Activated T-helper 2 cell treated with anti-CD3 and anti-CD28 coated beads, Interferon-gamma antibody, Interleukin-2, Interleukin-4, amounts not matched to agents 10 μg/mL and 5 μg/mL and 100 μg/mL, durations not matched to agents 14 hours and 24 hours and 36 hours (primary cell): ENCODE measurements at places on chromosomes 12 and 14. TPM values are rescaled to one million over a fixed set of nuclear protein-coding genes. Genes with fewer than 3 reads are reported as not detected.

The BBOF1 gene
- 0.23 and 0.82 TPM in 2 replicates for total RNA-seq

The MTA1 gene
- 170 and 172 TPM in 2 replicates for total RNA-seq

The LRFN5 gene
- total RNA-seq = not detected in 2 replicates

The ERP27 gene
- 3.2 and 4.7 TPM in 2 replicates for total RNA-seq

The ATP23 gene
- total RNA-seq = 10.8 and 12.7 TPM in 2 replicates

The WNT1 gene
- 0.60 and 0.66 TPM in 2 replicates for total RNA-seq

DNA sequence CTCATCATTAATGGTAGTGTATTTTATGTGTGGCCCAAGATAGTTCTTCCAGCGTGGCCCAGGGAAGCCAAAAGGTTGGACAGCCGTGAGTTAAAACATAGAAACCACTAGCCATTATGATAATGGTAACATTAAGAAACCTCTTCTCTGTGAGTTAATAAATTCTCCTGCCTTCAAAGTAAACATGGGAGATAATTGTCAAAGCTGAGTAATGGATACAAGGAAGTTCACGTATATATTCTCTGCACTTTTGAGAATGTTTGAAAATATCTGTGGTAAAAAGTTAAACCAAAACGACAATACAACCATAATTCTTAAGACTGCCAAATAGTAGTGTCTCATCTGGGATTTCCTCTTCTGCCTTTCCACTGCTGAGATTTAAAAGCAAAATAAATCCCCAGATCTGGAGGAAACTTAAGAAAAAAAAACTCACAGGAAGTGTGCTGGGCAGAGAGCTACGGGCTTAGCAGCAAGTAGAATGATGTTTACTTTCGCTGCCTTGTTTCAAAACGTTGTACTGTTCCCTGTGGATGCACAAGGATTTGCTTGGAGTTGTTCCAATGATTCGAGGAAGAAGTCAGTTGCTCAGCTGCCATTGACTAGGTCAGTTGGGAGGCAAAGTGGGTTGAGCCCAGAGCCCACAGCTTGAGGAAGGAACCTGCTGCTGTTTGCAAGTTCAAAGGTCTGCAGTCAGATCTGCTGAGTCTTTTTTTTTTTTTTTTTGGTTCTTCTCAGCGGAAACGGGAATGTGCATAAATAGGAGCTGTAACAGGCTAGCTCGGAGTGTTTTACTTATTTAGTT lies 1.7 kb downstream of the TPCN1 start:
- H3K36me3 ChIP-seq = peaks cover 7% of the 10 kb centered on the region
- no peaks in the 10 kb centered on the region for H3K27me3 ChIP-seq
- peak overlapping the region; percentile 85 for H3K27ac ChIP-seq
- DNase-seq = no peak
- H3K4me1 ChIP-seq = peaks cover 23% of the 10 kb centered on the region

- H3K27ac ChIP-seq = peak overlapping the region; percentile 84
- peaks cover 84% of the 10 kb centered on the region for H3K4me1 ChIP-seq
- H3K4me3 ChIP-seq = peak overlapping the region; percentile 84
- peaks cover 60% of the 10 kb centered on the region for H3K36me3 ChIP-seq
Measured at GRCh38 chr14:91243074-91243471, 1.4 kb downstream of the GPR68 start.

DNA sequence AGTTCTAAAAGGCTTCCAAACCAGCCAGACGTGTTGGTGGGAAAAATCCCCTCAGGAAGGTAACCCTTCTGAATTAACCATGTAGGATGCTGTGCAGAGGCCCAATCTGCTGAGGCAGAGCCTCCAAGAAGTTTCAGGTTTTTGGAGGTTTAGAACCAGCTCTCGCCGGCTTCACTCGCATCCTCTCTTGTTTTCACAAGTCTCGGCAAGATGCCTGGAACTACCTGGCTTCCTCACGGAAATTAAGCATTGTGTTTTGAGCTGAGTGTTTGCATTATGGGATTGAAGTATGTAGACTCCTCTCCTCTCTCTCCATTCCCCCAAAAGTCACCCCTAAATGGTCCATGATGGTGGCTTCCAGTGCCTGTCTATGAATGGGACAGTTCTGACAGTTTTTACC lies 20.6 kb downstream of the LTBP2 start:
- H3K27ac ChIP-seq = no peak overlapping the region

GRCh38 chr12:70399311-70399710 lies 33.2 kb downstream of the KCNMB4 start:
- H3K4me1 ChIP-seq = no peaks in the 10 kb centered on the region
- no peak overlapping the region for H3K27ac ChIP-seq
- no peak overlapping the region for H3K4me3 ChIP-seq

- H3K36me3 ChIP-seq = no peaks in the 10 kb centered on the region
- peaks cover 4% of the 10 kb centered on the region for H3K4me1 ChIP-seq
- H3K4me3 ChIP-seq = no peak overlapping the region
- no peak for DNase-seq
Measured at GRCh38 chr12:19620222-19620621, 180.9 kb downstream of the AEBP2 start.

GRCh38 chr14:88017535-88017934 lies 12.6 kb downstream of the GPR65 start:
- H3K27me3 ChIP-seq = no peaks in the 10 kb centered on the region
- H3K27ac ChIP-seq = no peak overlapping the region
- peaks cover 50% of the 10 kb centered on the region for H3K4me1 ChIP-seq
- DNase-seq = no peak
- no peak overlapping the region for H3K4me3 ChIP-seq

GRCh38 chr14:38056270-38056669 lies 151.4 kb upstream of the SSTR1 start:
- no peak overlapping the region for H3K27ac ChIP-seq
- H3K27me3 ChIP-seq = no peaks in the 10 kb centered on the region
- DNase-seq = no peak
- H3K36me3 ChIP-seq = no peaks in the 10 kb centered on the region
- no peak overlapping the region for H3K4me3 ChIP-seq

- peaks cover 31% of the 10 kb centered on the region for H3K36me3 ChIP-seq
- peaks cover 11% of the 10 kb centered on the region for H3K4me1 ChIP-seq
- H3K4me3 ChIP-seq = no peak overlapping the region
Measured at GRCh38 chr14:60968671-60969070, 12.2 kb downstream of the TRMT5 start.

- H3K4me3 ChIP-seq = no peak overlapping the region
- H3K27ac ChIP-seq = no peak overlapping the region
- no peaks in the 10 kb centered on the region for H3K36me3 ChIP-seq
- DNase-seq = no peak
- no peaks in the 10 kb centered on the region for H3K4me1 ChIP-seq
Measured at GRCh38 chr14:59631237-59631636, 54.6 kb upstream of the CCDC175 start.

DNA sequence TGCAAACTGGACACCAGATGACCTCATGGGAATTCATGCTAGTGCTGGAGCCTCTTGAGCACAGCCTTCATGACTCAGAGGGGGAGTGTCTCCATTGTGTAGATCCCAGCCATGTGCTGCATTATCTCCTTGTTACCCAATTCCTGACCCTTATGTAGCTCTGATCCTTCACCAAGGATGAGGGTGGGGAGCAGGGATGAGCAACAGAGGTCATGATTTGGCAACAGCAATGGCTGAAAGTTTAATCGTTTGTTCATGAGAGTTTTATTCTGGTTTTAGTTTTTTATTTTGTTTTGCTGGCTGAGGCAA lies 9.5 kb upstream of the BDKRB1 start:
- no peak overlapping the region for H3K27ac ChIP-seq
- no peaks in the 10 kb centered on the region for H3K27me3 ChIP-seq
- no peaks in the 10 kb centered on the region for H3K36me3 ChIP-seq
- H3K4me1 ChIP-seq = no peaks in the 10 kb centered on the region
- no peak overlapping the region for H3K4me3 ChIP-seq

- no peak overlapping the region for H3K4me3 ChIP-seq
- H3K27ac ChIP-seq = no peak overlapping the region
- peaks cover 12% of the 10 kb centered on the region for H3K27me3 ChIP-seq
- peaks cover 10% of the 10 kb centered on the region for H3K4me1 ChIP-seq
Measured at GRCh38 chr12:26861690-26862089, 28.7 kb upstream of the ITPR2 start.

- H3K27me3 ChIP-seq = peaks cover 3% of the 10 kb centered on the region
- H3K36me3 ChIP-seq = no peaks in the 10 kb centered on the region
- no peak overlapping the region for H3K27ac ChIP-seq
- no peaks in the 10 kb centered on the region for H3K4me1 ChIP-seq
- no peak overlapping the region for H3K4me3 ChIP-seq
Measured at GRCh38 chr12:64998371-64999147, 122.5 kb downstream of the WIF1 start.

DNA sequence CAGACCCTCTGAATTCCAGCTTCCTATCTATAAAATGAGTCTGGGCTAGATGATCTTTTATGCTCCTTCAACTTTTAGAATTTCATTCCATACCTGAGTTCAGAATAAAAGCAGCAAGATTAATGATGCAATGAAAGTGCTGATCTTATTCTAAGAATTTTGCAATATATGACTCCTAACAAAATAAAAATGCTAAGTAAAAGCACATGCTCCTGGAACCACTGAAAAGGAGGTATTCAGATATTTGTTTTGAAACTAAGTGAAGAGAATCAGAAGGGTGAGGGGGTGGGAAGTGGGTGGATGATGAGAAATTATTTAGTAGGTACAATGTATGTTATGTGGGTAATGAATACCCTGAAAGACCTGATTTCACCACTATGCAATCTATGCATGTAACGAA lies 216.6 kb downstream of the PTPRO start:
- no peak overlapping the region for H3K27ac ChIP-seq
- no peaks in the 10 kb centered on the region for H3K36me3 ChIP-seq
- H3K27me3 ChIP-seq = no peaks in the 10 kb centered on the region

GRCh38 chr12:48943221-48943620 lies 14.1 kb downstream of the ARF3 start:
- H3K36me3 ChIP-seq = peaks cover 35% of the 10 kb centered on the region
- peaks cover 7% of the 10 kb centered on the region for H3K4me1 ChIP-seq
- H3K4me3 ChIP-seq = no peak overlapping the region
- no peaks in the 10 kb centered on the region for H3K27me3 ChIP-seq
